ENCODE measurements at places on chromosomes 6 and 20.

DNA sequence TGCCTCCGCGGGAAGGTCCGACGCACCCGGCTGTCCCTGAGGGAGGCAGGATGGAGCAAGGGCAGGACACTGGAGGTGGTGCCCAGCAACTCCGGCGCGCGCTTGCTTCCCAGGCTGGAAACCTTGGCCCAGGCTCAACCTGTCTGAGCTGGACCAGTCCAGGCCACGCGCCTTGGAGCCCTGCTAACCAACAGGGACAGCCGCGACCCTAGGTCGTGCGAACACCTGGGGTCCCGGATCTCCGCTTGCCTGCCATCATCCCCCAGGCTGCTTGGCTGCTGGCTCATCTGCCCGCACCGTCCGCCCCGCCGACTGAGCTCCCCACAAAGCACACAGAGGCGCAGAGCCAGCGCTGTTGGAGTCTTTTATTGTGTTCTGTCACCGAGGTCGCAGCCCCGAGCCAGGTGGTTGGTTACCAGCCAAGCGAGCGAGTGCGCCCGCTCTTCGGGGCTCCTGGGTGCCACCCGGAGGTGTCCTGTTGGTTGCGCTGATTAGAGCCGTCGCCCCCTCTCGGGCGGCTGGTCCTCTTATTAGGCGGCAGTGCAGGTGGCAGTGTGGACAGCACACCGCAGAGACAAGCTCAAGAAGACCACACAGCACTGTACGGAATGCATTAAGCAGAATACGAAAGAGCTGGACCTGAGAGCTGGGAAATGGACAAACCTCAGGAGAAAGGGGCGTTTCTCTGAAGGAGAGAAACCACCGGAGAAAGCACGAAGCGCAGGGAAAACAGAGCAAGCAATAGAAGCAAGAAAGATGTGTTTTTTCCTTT is 3.8 kb downstream of the COL12A1 start:
- no peak for DNase-seq

GRCh38 chr6:23690453-23691049 is 435.5 kb upstream of the NRSN1 start:
- DNase-seq, result no peak

DNA sequence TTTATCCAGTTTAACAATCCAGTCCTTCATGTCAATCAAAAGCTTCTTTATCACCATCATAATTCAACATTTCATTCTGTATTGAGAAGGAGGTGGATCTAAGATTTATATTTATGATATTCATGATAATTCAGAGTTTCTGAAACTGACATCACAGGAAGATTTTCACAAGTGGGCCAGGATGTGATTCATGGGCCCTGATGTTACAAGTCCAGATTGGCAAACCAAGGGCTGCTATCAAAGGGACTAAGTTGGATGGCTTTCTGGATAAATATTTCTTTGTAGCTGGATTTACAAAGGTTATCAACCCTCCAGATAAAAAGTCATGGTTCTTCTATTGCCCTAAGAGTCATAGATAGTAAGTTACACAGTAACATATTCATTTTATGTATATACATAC is 866.5 kb downstream of the KIF16B start:
- DNase-seq, result no peak

GRCh38 chr6:19734061-19734460 is 103.1 kb upstream of the ID4 start:
- no peak for DNase-seq

DNA sequence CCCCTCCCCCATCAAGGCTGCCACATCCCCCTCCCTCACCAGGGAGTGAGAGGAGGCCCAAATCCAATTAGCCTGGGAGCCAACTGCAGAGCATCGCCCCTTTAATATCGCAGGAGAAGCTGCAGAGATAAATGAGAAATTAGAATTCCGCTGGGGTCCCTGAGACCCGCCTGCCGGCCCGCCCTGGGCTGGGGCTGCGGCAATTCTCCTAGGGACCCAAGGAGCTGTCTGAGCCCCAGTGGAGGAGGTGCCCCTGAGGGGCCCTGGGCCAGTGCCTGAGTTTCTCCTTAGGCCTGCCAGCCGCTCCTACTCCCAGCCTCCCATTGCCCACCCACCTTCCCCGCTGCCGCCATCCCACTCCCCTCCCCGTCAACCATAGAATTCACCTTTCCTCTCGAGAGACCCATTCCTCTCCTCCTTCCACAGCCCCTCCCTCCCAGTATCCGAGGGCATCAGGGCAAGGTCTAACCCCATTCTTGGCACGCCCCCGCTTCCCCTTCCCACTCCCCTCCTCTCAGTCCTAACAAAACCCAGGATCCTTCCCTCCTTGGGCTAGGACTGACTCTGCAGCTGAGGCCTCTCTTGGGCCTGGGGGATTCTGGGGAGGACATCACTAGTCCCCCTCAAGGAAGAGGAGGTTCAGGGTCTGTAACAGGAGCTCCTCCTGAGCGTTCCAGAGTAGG is 20.0 kb upstream of the CDH22 start:
- DNase-seq, result no peak

DNA sequence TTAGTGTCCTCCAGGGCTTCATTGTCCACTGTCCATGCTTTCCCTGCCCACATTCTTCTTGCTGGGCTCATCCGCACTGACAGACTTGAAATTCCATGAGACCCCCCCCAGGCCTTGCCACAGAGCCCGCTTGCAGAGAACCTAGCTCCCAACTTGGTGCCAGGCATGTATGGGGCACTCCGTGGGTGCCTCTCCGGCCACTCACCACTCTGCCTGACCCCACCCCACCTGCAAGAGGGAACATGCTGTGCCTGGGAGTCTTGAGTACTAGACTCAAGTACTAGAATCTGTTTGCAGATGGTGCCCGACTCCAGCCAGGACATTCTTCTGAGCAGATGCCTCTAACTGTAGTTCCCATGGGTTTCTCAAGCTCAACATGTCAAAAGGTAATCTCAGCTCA is 47.9 kb downstream of the TRERF1 start:
- DNase-seq, result no peak

- peak; percentile 12 for DNase-seq
These were observed 483 bp downstream of the SMIM26 start for GRCh38 chr20:18567739-18568091.

- DNase-seq, result no peak
These were observed 58.5 kb upstream of the B3GAT2 start for GRCh38 chr6:71015392-71015791.

DNA sequence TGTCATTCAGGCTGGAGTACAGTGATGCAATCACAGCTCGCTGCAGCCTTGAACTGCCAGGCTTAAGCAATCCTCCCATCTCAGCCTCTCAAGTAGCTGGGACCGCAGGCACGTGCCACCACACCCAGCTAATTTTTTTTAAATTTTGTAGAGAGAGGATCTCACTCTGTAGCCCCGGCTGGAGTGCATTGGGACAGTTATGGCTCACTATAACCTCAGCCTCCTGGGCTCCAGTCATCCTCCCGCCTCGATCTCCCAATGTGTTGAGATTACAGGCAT is 86.5 kb downstream of the SERAC1 start:
- DNase-seq, result no peak

DNA sequence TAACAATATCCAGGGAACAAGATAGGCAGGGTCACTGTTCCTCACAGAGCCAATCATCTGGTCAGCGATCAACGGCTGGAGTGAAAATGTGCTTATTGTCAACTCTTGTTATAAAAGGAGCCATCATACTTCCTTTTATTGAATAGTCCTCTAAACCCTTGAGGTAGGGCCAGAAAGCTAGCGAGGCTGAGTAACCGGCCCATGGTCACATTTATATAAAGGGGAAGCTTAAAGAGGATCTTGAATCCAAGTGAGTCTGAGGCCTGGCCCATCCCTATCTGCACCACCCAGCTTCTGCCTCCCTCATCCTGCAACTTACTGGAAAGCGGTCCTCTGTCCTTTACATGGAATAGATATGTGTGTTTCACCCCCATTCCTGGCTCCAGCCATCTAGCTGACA is 9.5 kb downstream of the PHACTR3 start:
- DNase-seq, result no peak

GRCh38 chr6:107571354-107571753 is 81.4 kb downstream of the SOBP start:
- no peak for DNase-seq

- DNase-seq, result peak; percentile 98
These were observed 23.2 kb upstream of the FAM50B start for GRCh38 chr6:3825851-3826581.

DNA sequence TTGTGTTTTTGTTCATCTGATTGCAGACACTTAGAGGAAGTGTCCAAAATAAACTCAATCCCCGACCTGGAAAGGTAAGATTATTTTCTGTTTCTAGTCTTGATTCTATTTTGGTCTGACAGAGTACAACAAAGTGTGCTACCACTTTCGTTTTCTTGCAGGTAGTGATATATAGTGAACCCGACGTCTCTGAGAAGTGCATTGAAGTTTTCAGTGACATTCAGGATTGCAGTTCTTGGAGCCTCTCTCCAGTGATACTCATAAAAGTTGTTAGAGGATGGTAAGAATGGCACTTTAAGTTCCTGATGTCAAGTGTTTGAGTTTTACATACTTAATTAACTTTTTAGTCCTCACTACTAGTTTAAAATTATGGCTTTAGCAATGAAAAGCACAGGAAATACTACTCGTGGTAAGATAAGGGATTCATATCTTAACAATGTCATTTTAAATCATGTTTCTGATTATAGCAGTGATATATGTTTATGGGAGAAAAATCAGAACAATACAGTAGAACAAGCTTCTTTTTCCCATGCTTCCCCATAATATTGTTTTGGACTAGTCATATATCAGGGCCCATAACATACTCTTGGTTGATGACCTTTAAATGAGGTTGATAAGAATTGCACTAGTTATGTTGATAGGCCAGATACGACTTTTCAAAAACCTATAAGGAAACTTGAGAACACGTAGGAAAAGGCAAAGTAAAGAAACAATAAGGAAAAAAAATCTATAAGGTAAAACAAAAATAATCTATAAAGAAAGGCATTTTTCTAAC is 104.0 kb downstream of the RTN4IP1 start:
- no peak for DNase-seq

DNA sequence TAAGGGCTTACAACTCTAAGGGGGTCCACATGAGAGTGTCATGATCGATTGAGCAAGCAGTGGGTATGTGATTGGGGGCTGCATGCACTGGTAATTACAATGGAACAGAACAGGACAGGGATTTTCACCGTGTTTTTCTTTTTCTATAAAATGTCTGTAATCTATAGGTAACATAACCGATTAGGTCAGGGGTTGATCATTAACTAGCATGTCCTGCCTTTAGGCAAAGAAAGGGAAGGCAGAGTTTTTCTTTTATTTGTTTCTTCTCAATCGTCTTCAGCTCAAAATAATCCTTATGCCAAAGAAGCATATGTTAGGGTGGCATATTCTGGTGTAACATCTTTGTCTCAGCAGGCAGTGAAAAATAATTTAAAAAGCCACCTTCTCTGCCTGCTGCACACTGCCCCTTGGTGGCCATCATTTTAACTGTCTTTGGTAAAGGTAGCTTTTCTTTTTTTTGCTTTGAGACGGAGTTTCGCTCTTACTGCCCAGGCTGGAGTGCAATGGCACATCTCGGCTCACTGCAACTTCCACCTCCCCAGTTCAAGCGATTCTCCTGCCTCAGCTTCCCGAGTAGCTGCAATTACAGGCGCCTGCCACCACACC is 9.7 kb upstream of the CEP43 start:
- DNase-seq, result no peak

GRCh38 chr6:92289831-92290230 is 1129.5 kb downstream of the EPHA7 start:
- DNase-seq, result no peak

DNA sequence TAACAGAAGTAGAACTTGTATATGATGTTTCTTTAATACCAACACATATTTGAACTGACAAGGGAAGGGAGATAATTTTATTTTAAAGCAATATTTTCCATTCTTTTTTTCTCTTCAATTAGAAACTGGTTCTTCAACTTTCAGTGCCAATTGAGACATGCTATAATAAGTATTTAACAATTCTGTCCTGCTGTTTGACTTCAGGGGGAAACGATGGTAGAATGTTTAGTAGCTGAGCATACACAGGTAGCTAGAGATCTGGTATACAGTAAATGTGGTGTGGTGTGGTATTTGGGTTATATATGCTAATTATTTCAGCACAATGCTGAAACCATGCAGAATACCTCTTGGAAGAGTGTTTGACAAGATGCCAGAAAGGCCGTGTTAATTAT is 156.9 kb downstream of the ARID1B start:
- no peak for DNase-seq

DNA sequence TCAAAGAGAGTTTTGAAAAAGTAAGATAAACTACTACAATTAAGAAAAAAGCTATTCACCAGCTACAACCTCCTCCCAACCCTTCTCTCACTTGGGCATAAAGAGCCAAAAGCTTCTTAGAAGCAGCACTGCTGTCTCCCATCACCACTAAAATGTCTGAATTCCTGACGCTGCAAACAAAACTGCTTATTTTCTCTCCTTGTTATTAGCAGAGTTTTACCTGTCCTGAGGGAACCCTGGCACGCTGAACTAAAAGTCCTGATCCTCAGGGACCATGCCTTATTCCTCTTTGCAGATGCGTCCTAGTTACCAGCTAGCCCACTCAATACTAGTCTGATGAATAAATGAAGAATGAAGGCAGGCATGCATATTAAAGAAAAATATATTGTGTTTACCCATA is 1.1 kb downstream of the HACE1 start:
- no peak for DNase-seq

GRCh38 chr20:35903843-35904242 is 50.5 kb downstream of the SCAND1 start:
- DNase-seq, result no peak

DNA sequence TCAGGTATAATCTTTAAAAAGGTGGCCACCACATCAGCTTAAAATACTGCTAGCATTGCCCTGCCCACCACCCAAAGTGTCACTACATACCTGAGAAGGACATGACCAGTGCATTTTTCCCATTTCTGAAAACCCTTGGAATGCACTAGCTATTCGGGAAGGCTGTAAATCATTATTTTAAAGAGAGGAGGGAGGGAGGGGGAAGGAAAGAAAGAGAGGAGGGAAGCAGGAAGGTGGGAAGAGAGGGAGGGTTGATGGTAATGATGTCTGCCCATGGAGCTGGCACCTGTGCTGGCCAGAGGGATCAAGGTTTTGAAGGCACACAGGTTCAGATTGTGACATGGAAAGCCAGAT is 32.4 kb downstream of the VAPB start:
- DNase-seq, result no peak

DNA sequence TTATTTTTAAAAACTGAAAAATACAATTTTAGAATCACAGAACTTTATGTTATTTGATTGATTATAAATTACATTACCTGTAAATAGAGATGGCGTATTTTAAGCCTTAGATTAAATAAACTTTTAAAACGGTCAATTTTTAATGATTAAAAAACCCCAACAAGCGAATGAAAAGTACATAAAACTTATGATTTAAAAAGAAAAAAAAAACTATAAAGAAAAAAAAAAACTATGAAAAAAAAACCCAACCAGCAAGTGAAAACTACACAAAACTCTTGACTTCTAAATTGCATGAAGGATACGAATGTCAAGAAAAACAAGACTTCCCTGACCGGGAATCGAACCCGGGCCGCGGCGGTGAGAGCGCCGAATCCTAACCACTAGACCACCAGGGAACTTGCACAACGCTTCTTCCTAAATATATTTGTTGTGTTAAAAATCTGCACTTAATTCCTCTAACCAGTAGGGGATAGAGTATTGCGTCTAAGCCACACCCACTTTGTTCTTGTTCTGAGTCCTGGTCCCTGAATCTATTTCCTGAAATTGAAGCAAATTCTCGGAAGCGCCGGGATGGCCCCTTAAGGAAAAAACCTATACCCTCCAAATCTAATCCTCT is 10.7 kb upstream of the NCOA7 start:
- peak; percentile 66 for DNase-seq

- peak; percentile 34 for DNase-seq
These were observed 101.4 kb downstream of the ADGB start for GRCh38 chr6:146700078-146700686.

- DNase-seq, result no peak
These were observed 184.2 kb upstream of the CCN2 start for GRCh38 chr6:132135409-132135808.
